Stimulated activated CD8-positive, alpha-beta memory T cell treated with anti-CD3 and anti-CD28 coated beads, Interleukin-4, amount 100 ng/mL, for 4 hours (primary cell): ENCODE measurements at places on chromosomes 5 and 9.

DNA sequence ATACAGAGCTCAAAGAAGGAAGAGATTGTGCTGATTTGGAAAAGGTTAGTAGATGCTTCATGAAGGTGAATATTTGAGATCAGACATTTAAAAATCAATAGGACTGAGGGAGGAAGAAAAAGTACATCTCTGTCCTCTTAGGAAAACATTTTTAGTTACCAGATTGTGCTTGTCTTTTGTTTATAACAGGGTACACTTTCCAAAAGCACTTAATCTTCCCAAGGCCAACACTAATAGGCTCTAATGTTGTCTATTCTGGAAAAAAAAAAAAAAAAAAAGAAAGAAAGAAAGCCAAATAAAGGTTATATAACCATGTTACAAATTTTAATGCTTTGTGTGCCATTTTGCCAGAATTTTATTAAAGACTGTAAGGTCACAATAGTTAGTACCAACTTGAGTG is 45.5 kb upstream of the SHISAL2B start:
- no peak for DNase-seq

DNA sequence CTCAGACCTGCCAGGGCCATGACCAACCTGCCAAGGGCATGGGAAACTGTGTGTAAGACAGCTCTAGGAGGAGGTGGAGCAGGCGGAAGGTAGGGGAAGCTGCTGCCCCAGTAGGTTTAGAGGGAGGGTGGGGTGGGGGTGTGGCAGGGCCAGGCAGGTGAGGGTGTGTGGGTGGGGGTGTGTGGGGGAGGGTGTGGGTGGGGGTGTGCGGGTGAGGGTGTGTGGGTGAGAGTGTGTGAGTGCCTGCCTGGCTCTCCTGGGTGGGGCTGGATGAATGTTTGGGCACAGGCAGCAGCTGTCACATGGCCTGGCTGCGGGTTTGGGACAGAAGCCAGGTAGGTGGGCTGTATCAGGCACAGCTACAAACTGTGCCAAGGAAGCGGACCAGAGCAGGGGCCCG is 8.8 kb upstream of the N4BP3 start:
- no peak for DNase-seq

DNA sequence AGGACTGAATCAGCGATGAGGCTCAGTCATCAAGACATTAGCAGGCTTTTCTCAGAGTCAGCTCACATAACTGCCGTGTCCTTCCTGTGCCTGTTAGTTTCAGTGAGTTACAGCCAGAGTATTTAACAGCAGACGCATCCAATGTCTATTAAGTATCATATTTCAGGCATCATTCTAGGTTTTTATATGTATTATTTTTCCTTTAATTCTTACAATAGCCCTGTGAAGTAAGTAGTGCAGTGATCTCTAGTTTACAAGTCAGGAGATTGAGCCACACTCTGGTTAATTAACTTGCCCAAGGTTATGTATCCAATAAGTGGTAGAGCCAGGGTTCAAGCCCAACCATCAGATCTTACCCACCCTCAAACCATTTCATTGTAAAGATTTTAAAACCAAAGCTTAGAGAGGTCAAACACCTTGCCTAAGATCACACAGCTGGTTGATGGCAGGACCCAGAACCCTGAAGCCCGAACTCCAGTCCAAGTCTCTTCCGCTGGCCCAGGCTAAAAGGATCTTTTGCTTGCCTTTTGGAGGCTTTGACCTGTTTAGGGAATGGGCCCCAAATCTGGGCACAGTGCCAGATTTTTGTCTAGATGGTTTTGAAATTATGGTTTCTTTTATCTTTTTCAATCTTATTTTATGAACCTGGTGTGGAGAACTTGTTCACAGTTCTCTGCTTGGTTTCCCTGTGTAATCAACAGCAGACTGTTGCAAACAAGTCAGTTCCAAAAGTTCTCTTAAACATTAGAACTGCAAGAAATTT is 261.2 kb upstream of the CLINT1 start:
- no peak for DNase-seq

DNA sequence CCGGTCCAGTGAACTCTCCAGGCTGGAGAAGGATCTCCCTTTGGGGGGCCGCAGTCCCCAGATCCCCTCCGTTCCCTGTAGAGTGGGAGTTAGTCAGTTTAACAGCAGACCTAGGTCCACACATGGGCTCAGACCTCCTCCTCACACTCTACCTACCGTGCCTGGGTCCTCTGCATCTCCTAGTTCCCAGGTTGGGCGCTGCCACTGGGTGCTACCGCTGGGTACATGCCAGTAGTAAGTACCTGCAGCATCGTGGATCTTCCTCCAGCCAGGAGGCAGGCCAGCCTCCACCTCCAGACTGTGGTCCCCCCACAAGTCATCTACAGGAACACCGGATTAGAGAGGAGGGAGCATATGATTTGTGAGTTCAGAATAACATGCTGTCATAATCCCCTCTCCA is 802 bp downstream of the APBB3 start:
- no peak for DNase-seq

- DNase-seq = no peak
Observed at GRCh38 chr5:172527559-172527958, 73.2 kb upstream of the SH3PXD2B start.

GRCh38 chr5:141524604-141525597 is 36.0 kb downstream of the PCDHGC5 start:
- DNase-seq = no peak

DNA sequence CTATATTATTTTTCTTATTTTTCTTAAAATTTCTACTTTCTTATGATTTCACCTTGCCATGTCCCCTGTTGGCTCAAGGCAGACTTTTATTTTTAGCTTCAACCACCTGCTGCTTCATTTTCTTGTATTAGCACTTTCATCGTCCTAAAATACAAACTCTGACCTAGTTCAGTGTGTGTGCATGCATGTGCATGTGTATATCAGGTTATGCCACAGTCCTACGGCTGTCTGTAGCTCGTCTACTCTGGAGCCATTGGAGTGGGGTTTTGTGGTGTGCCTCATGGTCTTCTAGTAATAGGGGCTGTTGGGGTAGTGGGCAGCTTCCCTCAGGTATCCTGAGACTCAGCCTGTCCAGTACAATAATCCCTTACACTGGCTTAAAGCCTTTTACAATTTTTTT is 13.4 kb upstream of the SPINK1 start:
- DNase-seq = no peak

- no peak for DNase-seq
Observed at GRCh38 chr9:109497226-109498153, 617 bp downstream of the PTPN3 start.

DNA sequence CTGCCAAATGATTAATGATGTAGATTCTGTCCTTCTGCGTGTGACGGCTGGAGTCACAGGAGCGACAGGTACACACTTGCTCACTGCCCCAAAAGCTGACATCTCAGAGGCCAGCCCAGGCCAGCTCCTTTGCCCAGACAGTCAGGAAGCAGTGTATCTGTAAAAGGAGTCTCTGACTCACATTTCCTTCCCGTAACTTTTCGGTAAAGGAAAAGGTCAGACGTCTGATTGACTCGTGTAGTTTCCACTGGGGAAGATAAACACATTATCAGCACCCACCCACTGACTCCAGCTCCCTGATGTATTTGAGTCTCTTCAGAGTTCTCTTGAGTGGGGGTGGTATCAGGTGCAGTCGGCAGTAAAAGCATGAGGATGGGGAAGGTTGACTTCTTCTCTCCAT is 64.4 kb upstream of the WWC1 start:
- no peak for DNase-seq

DNA sequence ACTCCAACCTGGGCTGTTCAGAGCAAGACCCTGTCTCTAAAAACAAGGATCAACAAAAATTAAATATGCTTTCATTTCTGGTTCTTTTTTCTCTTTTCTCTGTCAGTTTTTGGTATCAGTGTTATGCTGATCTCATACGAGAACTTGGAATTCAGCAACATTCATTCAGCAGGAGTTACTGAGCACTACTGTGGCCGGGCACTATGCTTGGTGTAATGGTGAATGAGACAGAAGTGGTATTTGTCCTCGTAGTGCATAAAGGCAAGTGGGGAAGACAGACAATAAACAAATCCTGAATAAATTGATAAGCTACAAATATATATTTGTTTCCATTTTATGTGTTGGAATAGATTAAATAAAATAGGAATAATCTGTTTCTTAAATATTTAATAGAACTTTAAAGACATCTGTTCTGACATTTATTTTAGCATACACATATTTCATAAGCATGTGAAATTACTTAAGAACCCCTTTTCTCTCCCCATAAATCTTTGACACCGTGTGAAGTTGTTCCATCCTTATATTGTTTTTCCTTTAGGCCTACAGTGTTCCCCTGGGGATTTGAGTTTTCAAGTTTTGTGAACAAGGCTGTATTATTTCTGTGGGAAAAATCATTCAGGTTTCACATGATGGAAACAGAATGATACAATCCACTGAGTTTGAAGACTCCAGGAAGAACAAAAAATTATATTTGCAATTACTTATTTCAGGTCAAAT is 24.6 kb downstream of the UBAP1 start:
- no peak for DNase-seq

- no peak for DNase-seq
Observed at GRCh38 chr5:1185038-1185627, 16.3 kb upstream of the SLC6A19 start.

GRCh38 chr9:99720455-99721050 is 101.1 kb upstream of the NR4A3 start:
- no peak for DNase-seq

- DNase-seq = no peak
Observed at GRCh38 chr5:108543486-108543885, 161.6 kb upstream of the FBXL17 start.

GRCh38 chr5:138974227-138975063 is 99.3 kb upstream of the LRRTM2 start:
- DNase-seq = no peak
